ENCODE measurements at places on chromosomes 3 and 15. TPM values are rescaled to one million over a fixed set of nuclear protein-coding genes. Genes with fewer than 3 reads are reported as not detected.

DNA sequence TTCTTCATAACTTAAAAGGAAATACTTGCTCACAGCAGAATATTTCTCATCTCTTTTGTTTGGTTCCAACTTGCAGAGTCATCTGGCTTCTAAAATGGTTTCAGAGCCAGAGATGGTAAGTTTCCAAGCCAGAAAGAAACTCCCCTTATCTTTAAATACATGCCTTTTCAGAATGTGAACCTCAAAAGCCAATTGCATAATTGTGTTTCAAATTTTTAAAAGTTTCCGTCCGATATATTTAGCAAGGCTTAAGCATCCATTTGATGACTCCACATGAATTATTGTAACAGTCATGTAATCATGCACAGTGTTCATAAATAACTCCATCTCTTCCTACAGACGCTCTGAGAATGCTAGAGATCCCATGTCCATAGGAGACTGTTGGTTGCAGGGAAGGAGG, 40.6 kb upstream of the C3orf80 start:
- H3K4me1 ChIP-seq = peaks cover 5% of the 10 kb centered on the region
- H3K27ac ChIP-seq = no peak overlapping the region
- no peak overlapping the region for H3K4me3 ChIP-seq
- H3K36me3 ChIP-seq = no peaks in the 10 kb centered on the region

DNA sequence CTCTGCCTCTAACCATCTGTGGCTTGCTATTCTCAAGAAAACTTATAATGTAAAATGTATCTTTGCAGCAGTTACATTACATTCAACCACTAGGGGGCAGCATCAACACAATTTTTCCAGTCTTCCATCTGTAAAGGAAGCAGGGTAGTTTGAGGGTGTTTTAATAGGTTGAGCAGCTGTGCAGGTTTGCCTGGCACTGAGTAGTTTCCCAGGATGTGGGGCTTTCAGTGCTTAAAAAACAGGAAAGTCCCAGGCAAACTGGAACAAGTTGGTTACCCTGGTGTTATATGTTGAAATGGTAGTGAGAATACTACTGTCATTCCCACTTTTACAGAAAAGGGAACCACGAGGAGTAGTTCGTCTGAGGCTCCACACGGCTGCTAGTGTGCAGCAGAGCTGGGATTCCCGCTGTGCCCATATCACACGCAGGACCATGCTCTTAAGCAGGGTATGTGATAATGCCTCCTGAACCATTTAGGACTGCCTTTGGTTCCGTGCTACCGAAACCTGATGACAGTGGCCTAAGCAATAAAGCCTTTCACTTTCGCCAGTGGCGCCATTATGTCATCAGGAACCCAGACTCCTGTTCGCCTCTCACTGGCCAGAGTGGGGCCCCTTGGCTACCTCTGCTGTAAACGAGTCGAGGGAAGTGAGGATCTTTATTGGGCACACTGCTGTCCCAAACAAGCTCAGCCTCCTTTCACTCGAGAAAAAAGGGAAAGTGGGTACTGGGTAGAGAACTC, 64.7 kb upstream of the ZBTB38 start:
- peaks cover 21% of the 10 kb centered on the region for H3K36me3 ChIP-seq
- H3K27ac ChIP-seq = no peak overlapping the region
- no peak overlapping the region for H3K4me3 ChIP-seq
- DNase-seq = peak; percentile 49

- H3K4me1 ChIP-seq = peaks cover 78% of the 10 kb centered on the region
- H3K4me3 ChIP-seq = peak overlapping the region; percentile 74
- DNase-seq = peak; percentile 63
- H3K27me3 ChIP-seq = no peaks in the 10 kb centered on the region
- peak overlapping the region; percentile 97 for H3K27ac ChIP-seq
- H3K36me3 ChIP-seq = peaks cover 54% of the 10 kb centered on the region
Measured at GRCh38 chr3:46946856-46947545, 29.5 kb downstream of the CCDC12 start.

- H3K4me3 ChIP-seq = no peak overlapping the region
- H3K36me3 ChIP-seq = peaks cover 15% of the 10 kb centered on the region
- DNase-seq = peak; percentile 83
- H3K27ac ChIP-seq = peak overlapping the region; percentile 53
Measured at GRCh38 chr3:32947789-32948238, 3.6 kb upstream of the CCR4 start.

- H3K4me1 ChIP-seq = peaks cover 34% of the 10 kb centered on the region
- peak overlapping the region; percentile 54 for H3K27ac ChIP-seq
- peak overlapping the region; percentile 56 for H3K4me3 ChIP-seq
- H3K36me3 ChIP-seq = no peaks in the 10 kb centered on the region
Measured at GRCh38 chr3:100603469-100603868, 5.9 kb upstream of the ADGRG7 start.

GRCh38 chr15:63436872-63437375, 55.3 kb upstream of the CA12 start:
- peaks cover 3% of the 10 kb centered on the region for H3K27me3 ChIP-seq
- peaks cover 28% of the 10 kb centered on the region for H3K4me1 ChIP-seq
- H3K4me3 ChIP-seq = no peak overlapping the region
- peak overlapping the region; percentile 76 for H3K27ac ChIP-seq
- H3K36me3 ChIP-seq = no peaks in the 10 kb centered on the region

GRCh38 chr3:10420745-10421475, 84.5 kb downstream of the ATP2B2 start:
- H3K4me1 ChIP-seq = peaks cover 2% of the 10 kb centered on the region
- DNase-seq = no peak
- H3K4me3 ChIP-seq = no peak overlapping the region
- no peak overlapping the region for H3K27ac ChIP-seq
- H3K36me3 ChIP-seq = no peaks in the 10 kb centered on the region

AADACL2 gene
- total RNA-seq = not detected

NME9 gene
- total RNA-seq = not detected

SCAANT1 gene
- total RNA-seq = not detected

FGF7 gene
- not detected for total RNA-seq

All from activated T-helper 2 cell treated with anti-CD3 and anti-CD28 coated beads, Interferon-gamma antibody, Interleukin-2, Interleukin-4, amounts not matched to agents 10 μg/mL and 5 μg/mL and 100 μg/mL, durations not matched to agents 14 hours and 24 hours and 36 hours (primary cell).